ENCODE measurements at places on chromosomes 2 and 18.

DNA sequence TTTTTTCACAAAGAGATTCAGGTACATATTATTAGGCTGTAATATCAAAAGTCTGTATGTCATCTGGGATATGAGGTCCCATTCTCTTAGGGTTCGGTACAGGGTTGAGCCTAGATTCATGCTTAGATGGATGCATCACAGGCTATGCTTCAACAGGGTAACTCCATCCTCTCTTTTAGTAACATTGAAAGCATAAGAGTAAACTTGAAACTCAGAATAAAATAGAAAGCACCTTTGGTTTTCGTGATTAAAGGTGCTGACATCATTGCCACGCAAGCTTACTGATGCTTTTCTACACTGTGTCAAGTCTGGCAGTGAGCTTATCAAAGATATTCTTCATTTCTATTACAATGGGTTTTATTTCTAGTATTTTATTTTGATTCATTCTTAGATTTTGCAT is 419.1 kb upstream of the DSEL start:
- DNase-seq = no peak

DNA sequence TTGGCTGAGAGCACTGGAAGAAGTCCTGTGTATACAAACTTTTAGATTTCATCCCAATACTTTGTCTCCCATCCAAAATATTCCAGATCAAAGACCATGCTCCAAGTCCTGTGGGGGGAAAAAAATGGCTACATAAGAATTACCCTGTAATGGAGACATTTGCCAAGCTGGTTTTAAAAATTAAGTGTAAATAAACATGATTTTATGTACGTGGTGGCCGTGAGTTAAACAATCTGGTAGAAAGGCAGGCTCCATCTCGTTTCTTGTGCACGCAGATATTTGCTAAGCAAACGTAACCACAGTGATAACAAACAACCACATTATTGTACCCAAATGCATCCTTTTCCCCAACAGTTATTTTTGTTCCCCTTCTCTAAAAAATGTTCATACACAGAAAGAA is 176.4 kb downstream of the ZNF516 start:
- DNase-seq = no peak

- DNase-seq = no peak
Measured at GRCh38 chr2:168731616-168732015, 70.8 kb upstream of the NOSTRIN start.

- DNase-seq = no peak
Measured at GRCh38 chr2:63669596-63669995, 80.8 kb downstream of the MDH1 start.

GRCh38 chr18:3525870-3526420 is 76.0 kb downstream of the TGIF1 start:
- DNase-seq = peak; percentile 11

- DNase-seq = peak; percentile 59
Measured at GRCh38 chr2:20592106-20593071, 58.5 kb downstream of the HS1BP3 start.

GRCh38 chr2:44957656-44958327 is 16.3 kb downstream of the SIX3 start:
- DNase-seq = no peak

- DNase-seq = peak; percentile 68
Measured at GRCh38 chr18:36403896-36404820, 106.6 kb downstream of the FHOD3 start.

DNA sequence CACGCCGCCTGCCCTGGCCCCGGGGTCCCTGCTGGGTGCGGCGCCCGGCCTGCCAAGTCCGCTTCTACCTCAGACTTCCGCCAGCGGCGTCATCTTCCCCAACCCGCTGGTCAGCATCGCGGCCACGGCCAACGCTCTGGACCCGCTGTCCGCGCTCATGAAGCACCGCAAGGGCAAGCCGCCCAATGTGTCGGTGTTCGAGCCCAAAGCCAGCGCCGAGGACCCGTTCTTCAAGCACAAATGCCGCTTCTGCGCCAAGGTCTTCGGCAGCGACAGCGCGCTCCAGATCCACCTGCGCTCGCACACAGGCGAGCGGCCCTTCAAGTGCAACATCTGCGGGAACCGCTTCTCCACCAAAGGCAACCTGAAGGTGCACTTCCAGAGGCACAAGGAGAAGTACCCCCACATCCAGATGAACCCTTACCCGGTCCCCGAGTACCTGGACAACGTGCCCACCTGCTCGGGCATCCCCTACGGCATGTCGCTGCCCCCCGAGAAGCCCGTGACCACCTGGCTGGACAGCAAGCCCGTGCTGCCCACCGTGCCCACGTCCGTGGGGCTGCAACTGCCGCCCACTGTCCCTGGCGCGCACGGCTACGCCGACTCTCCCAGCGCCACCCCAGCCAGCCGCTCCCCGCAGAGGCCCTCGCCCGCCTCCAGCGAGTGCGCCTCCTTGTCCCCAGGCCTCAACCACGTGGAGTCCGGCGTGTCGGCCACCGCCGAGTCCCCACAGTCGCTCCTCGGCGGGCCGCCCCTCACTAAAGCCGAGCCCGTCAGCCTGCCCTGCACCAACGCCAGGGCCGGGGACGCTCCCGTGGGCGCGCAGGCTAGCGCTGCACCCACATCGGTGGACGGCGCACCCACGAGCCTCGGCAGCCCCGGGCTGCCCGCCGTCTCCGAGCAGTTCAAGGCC is 13.7 kb downstream of the SALL3 start:
- no peak for DNase-seq

GRCh38 chr2:236216711-236217110 is 47.5 kb downstream of the ASB18 start:
- DNase-seq = no peak

GRCh38 chr18:62279561-62279960 is 45.5 kb upstream of the TNFRSF11A start:
- no peak for DNase-seq

GRCh38 chr18:7303316-7304060 is 72.6 kb downstream of the LRRC30 start:
- DNase-seq = peak; percentile 52

GRCh38 chr2:157620956-157621355 is 7.7 kb downstream of the ACVR1C start:
- DNase-seq = no peak

DNA sequence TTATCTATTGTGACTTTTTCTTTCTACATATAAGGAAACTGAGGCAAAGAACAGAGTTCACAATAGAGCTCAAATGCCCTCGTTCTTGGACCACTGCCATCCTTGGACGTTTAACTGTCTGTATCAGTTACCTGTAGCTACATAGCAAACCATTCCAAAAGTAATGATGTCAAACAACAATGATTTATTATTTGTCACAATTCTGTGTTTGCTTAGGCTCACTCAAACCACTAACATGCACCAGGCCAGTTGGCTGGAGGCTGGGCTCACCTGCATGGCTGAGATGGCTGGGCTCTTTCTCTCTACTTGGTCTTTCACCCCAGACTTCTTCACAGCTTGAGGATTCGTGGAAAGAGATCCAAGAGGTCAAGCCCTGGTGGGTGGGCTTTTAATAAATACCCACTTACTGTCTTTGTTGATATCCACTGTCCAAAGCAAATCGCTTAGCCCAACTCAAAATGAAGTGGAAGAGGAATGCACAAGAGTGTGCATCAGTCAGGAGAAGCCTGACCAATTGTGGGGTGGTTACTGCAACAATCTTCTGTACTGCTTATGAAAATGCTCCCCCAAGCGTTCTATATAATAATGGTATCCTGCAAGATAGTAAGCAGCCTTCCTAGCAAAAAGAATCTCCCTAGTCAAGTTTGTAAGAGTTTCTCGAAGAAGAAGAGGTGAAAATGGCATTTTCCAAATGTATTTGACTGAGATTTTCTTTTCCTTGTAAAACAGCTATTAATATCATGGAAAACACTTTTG is 163.5 kb upstream of the NT5C1B start:
- no peak for DNase-seq

DNA sequence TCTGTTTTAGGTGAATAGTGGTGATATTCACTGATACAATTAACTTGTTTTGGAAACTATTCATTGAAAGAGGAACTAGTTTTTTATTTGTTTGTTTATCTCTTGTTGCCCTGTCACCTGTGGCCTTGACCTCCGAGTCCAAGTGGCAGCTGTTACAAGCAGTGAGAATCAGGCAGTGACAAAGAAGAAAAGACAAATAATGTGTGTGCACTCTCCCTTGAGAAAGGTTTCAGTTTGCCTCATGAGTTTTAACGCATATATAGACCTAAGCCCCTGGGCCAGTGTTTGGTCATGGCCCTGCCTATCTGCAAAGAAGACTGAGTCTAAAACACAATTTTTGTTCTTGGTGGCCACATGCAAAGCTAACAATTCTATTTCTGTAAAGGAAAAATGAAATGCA is 15.3 kb downstream of the KYNU start:
- DNase-seq = no peak

DNA sequence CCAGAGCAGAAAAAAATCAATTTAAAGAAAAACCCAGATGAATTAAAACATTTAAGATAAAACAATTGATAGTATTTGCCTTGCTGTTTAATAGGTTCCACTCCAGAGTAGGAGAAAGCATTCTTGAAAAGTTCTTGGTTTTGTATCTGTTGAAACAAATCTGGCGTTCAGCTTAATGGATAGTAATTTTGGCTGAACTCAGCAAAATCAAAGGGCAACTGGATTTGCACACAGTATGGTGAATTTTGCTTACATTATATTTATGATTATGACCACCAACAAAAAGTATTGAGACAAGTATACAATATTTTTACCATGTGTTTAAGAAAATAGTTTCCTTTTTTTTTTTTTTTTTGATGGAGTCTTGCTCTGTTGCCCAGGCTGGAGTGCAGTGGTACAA is 34.0 kb downstream of the SLC4A10 start:
- DNase-seq = no peak

Data from WERI-Rb-1 (cell line).